ENCODE measurements at places on chromosomes 7 and 10.

- peak; percentile 53 for DNase-seq
Observed at GRCh38 chr7:92634924-92635519, 44.8 kb upstream of the FAM133B start.

GRCh38 chr7:108335269-108335918 is 120.8 kb downstream of the NRCAM start:
- no peak for DNase-seq

GRCh38 chr7:26052706-26053105 is 99.3 kb upstream of the NFE2L3 start:
- DNase-seq: peak; percentile 6

GRCh38 chr10:132555648-132556575 is 18.3 kb downstream of the INPP5A start:
- no peak for DNase-seq

GRCh38 chr10:129810-130209 is 5.4 kb upstream of the ZMYND11 start:
- no peak for DNase-seq

DNA sequence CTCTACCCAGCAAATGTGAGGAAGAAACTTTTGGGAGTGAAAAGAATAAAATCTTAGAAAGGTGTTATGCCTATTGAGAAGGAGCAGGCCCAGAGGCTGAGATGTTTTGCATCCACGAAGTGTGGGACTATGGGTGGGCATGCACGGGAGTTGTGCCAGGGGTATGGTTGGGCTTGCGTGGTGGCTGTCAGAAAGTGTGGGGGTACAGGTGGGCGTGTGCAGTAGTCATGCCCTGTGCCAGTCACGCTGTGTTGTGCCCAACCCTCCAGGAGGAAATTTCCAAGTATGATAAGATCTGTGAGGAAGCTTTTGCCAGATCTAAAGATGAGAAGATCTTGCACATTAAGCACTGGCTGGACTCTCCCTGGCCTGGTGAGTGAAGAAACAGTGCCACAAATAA is 52.9 kb upstream of the ZMIZ2 start:
- no peak for DNase-seq

- no peak for DNase-seq
Observed at GRCh38 chr7:132751244-132751647, 175.0 kb upstream of the PLXNA4 start.

- no peak for DNase-seq
Observed at GRCh38 chr7:129169686-129170440, 18.6 kb upstream of the SMO start.

DNA sequence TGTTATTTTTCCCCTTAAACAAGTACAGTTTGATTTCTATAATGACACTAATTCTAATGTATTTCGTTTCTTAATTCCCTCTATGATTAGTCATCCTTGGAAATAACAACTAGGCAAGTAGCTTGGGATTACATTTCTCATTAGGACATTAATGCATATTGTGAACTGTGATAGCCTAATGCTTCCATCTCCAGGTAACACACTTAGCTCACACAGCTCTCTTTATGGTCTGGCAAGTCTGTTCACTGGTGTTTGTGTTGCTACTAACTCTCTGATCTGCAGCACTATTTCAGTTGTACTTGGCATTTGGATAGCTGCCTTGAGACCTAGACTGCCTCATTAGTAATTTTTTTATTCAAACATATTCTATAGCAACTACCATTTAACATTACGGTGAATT is 853.2 kb downstream of the SORCS3 start:
- no peak for DNase-seq

DNA sequence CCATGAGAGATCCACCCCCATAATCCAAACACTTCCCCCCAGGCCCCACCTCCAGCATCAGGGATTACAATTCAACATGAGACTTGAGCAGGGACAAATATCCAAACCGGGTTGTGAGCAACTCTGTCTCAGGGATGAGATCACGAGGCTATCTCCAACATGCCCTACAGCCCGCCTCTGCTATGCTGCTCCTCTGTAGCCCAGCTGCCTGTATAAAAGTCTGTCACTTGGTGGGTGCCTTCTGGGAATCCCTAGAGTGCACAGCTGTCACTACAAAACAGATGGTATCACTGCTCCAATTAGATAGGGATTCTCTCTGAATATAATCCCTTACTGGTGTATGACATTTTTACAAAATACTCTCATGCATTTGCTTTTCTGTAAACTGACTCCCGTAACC is 114.9 kb upstream of the NANOS1 start:
- no peak for DNase-seq

- DNase-seq: no peak
Observed at GRCh38 chr10:129725482-129725881, 238.6 kb downstream of the EBF3 start.

DNA sequence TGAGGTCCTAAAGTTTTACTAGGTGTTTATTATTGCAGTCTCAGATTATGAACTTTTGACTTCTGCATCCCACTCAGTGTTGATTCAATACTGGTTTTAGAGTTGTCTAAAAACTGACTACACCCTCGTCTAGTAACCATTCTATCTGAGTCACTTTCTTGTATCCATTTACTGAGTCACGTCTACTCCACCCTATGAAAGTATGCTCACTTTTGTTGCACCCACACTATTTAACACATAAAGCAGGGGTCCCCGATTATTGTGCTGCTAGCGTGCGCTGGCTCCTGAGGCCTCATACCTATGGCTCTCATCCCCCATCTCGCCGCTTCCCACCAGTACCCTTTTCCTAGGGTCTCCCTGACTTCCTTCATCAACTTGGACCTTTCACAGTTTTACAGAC is 2.0 kb downstream of the SAMD9 start:
- peak; percentile 62 for DNase-seq

GRCh38 chr10:44755481-44755880 is 155.7 kb upstream of the TMEM72 start:
- DNase-seq: no peak

DNA sequence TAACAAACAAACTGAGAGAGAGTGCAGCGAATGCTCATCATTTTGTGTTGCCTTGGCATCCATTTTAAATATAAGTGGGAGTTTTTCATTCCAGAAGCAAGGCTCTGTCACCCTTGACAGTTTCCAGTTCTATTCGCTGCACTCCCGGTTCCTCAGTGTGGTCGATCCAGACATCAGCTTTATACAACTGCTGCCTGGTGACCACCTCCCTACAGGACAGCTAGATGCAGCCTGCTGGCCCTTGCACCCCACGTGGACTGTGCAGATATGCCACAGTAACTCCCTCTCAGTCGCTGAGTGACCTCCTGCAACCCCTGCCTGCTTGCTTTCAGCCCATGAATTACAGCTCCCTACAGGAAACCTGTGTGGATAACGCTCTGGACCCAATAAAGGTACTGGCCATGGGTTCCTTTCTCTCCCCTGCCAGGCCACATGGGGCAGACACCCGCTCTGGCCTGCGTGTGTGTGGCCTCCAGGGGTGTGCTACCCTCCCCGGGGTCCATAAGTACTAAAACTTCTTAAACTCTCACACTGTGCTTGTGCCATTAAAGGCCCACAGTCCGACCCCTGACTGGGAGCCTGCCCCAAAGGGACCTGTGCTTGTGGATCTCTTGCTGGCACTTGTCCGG is 23.6 kb downstream of the BEND7 start:
- no peak for DNase-seq

GRCh38 chr7:145050415-145050814 is 214.6 kb upstream of the TPK1 start:
- DNase-seq: no peak

DNA sequence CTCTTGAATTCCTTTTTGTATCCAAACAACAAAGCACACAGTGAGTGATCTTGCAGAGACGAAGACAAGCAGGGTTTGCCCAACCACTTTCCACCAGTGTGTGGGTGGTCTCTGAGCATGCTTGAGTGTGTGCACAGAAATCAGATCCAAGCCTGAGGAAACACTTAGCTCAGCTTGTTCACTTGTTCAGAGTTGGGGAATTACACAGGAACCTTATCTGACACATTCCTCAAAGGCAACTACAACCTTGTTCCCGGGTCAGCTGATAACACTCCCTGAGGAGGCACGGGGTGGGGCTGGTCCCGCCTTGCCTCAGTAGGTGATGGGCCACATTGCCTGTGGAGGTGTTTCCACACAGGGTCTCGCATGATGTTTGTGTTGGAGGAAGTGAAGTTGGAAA is 216.9 kb downstream of the DYNC1I1 start:
- no peak for DNase-seq

- DNase-seq: peak; percentile 17
Observed at GRCh38 chr10:71821909-71822763, 28.9 kb downstream of the PSAP start.

DNA sequence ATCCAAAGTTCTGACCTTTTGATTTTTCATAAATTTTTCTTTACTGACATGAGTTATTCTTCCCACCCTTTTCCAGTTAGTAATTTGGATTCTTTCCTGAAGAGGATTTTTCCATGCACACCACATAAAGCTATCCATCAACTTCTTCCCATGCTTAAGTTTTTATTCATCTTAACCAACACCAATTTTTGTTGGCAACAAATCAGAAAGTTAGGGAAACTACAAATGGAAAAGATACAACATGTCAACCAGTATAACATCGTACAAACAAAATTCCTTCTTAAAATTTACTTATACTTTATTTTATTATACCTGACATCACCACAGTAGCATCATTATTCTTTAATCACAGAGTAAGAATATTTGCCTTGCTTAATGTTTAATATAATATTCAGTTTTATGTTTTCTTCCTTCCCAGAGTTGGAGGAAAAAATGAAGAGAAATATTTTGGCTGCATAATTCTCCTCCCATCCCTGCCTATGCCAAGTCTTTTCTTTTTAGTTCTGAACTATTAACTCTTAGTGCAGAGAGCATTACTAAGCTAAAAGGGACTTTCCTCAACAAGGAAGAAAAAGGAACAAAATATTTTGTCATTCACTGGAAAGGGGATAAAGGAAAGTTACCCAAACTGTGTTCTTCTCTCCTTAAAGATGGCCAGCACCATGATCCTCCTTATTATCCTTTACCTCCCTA is 67.5 kb upstream of the MEOX2 start:
- DNase-seq: peak; percentile 10

DNA sequence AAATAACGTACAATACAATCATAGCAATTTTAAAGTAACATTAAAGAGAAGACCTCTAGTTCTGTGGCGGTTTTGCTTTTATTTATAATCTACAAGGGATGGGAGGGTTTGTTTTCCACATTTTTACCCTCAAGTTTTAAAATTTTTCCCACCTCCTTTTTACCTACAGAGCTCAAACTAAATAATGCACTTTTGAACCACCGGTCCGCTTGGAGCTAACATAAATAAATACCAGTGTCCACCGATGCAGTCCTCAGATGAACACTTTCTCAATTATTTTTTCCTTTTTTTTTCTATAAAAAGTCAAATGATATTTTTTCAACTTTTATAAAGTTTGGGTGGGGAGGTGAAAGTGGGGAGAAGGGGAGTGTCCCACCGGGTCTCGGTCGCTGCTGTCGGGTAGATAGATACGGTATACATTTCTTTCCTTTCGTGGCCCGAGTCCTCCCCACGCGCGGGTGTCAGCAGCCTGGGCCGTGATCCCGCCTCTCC is 3.3 kb downstream of the ZNF503 start:
- DNase-seq: no peak

- DNase-seq: no peak
Observed at GRCh38 chr10:86319676-86320075, 46.9 kb downstream of the GRID1 start.

DNA sequence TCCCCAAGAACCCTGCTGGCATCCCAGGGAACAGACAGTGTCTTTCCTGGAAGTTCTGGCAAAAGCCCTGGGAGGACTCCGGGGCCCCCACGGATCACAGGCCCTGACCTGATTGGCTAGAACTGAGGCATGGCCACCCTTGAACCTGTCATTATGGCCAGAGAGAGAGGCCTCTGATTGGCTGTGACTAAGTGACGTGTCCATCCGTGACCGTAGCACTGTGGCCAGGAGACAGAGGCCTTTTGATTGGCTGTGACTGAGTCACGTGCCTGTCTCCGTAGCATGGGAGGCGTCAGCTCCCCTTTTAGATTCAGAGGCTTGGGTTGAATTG is 163.8 kb downstream of the RGS10 start:
- no peak for DNase-seq

GRCh38 chr10:12243864-12244620 is 48.1 kb downstream of the CDC123 start:
- DNase-seq: no peak

DNA sequence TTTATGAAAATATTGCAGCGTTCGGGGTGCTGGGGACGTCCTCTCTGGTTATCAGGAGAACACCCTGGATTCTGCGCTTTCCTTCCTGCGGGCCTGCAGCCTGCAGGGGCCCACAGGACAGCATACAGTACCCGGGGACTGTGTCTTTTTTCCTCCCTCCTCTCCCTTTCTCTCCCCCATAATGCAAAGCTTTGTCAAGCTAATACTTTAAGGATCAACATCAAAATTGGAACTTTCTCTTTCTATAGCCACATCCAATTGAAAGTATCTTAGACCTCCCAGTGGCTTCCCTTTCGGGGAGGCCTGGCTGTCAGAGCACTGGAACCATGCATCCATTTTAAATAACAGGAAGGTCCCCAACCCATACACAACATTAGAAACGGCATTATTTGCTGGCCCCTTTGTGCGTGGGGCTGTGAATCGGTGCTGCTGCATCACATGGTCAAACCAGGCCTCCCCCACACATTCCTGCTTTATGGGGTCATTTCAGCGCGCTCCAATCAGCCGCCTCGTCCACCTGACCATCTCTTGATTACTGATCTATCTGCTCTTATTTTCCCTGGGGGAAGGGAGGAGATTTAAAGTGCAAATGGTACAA is 505.1 kb downstream of the DNAJB6 start:
- no peak for DNase-seq

DNA sequence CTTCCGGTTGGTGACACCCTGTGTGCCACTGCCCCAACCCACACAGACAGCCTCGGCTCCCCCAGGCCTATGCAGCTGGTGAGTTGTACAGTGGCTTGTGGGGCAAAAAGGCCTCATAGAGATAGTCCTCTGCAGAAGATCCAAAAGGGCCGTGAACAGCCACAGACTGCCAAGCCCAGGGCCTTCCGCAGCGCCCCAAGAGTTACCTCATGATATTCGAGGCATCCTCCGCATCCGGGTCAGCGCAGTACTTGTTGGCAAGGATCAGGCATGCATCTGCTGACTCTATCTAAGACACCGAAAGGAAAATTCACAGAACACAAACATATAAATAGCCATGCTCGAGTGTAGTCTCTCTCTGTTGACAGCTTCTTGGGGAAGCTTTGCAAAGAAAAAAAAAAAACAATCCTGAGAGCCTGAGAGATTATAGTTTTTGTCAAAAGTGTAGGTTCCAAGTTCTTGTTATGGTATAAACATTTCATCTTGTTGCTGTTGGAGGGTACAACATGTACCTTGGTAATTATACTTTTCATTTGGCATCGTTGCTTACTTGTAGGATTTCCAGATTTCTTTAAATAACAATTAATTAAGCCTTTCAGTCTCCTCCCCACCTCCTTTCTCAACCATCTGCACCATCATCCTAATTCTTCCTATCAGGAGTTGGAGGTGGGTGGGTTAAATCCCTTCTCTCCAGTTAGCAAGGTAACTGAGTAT is 553.0 kb downstream of the KCNMA1 start:
- no peak for DNase-seq

- no peak for DNase-seq
Observed at GRCh38 chr10:10499839-10500238, 517.8 kb upstream of the CELF2 start.

GRCh38 chr7:29883462-29884398 is 77.4 kb downstream of the WIPF3 start:
- no peak for DNase-seq

Measured in HFFc6 (cell line).